T-helper 17 cell (primary cell): ENCODE measurements at places on chromosomes 4 and X. TPM values are rescaled to one million over a fixed set of nuclear protein-coding genes. Genes with fewer than 3 reads are reported as not detected.
A peak's percentile ranks its signal among the peaks of the same experiment; 100 is the strongest.

Gene MAGEC2
- total RNA-seq, result not detected

Gene FAM9C
- not detected for total RNA-seq

Gene PLP1
- total RNA-seq, result not detected

Gene OSTC
- total RNA-seq, result 36.6 TPM

Gene RTL9
- not detected for total RNA-seq

Gene GBA3
- total RNA-seq, result not detected

Gene GPR173
- total RNA-seq, result not detected

Gene GPR143
- not detected for total RNA-seq

Gene SFRP2
- total RNA-seq, result not detected

Gene TXK
- total RNA-seq, result 53.2 TPM

Gene NUDT10
- not detected for total RNA-seq

Gene LANCL3
- 3.9 TPM for total RNA-seq

Gene PTCHD1
- total RNA-seq, result not detected

Gene PNMA5
- 0.07 TPM for total RNA-seq

Gene SHOX
- not detected for total RNA-seq

Gene CDKL2
- 1.3 TPM for total RNA-seq

GRCh38 chr4:146260521-146260920, 46.2 kb downstream of the REELD1 start:
- H3K27me3 ChIP-seq, result no peaks in the 10 kb centered on the region
- no peak for DNase-seq
- H3K4me3 ChIP-seq, result no peak overlapping the region
- peaks cover 17% of the 10 kb centered on the region for H3K36me3 ChIP-seq
- peaks cover 2% of the 10 kb centered on the region for H3K4me1 ChIP-seq

GRCh38 chr4:139617702-139618490, 47.7 kb upstream of the MGST2 start:
- no peaks in the 10 kb centered on the region for H3K36me3 ChIP-seq
- peaks cover 3% of the 10 kb centered on the region for H3K4me1 ChIP-seq
- DNase-seq, result no peak
- no peak overlapping the region for H3K27ac ChIP-seq

GRCh38 chrX:153226344-153227185, 47.5 kb downstream of the MAGEA1 start:
- H3K4me1 ChIP-seq, result peaks cover 8% of the 10 kb centered on the region
- no peak for DNase-seq
- H3K4me3 ChIP-seq, result peak overlapping the region; percentile 9
- peaks cover 26% of the 10 kb centered on the region for H3K27me3 ChIP-seq

- peak overlapping the region; percentile 91 for H3K27ac ChIP-seq
- no peak for DNase-seq
- H3K36me3 ChIP-seq, result peaks cover 2% of the 10 kb centered on the region
- H3K4me3 ChIP-seq, result peak overlapping the region; percentile 69
- peaks cover 51% of the 10 kb centered on the region for H3K4me1 ChIP-seq
- no peaks in the 10 kb centered on the region for H3K27me3 ChIP-seq
Measured at GRCh38 chrX:49276671-49277534, 7.3 kb downstream of the PPP1R3F start.

- H3K4me3 ChIP-seq, result no peak overlapping the region
- H3K36me3 ChIP-seq, result no peaks in the 10 kb centered on the region
- no peaks in the 10 kb centered on the region for H3K4me1 ChIP-seq
- H3K27ac ChIP-seq, result no peak overlapping the region
Measured at GRCh38 chr4:28062562-28062961, 1201.9 kb downstream of the STIM2 start.

DNA sequence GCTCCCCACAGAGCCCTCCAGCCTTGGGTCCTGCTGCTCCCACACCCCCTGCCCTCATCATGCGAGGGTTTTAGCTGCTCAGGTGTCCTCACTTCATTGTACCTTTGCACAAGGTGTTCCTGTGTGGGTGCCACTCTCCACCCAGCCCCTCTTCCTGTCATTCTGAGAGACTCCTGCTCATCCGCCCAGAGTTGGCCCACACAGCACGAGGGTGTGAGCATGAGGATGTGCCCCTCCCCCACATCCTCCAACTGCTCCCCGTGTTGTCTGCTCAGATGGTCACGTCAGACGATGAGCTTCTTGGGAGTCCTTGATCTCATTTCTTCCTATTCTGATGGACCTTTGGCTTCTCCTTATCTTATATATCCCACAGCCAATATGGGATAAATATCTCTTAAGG, 53.2 kb downstream of the HTT-AS start:
- H3K36me3 ChIP-seq, result peaks cover 3% of the 10 kb centered on the region
- H3K27ac ChIP-seq, result no peak overlapping the region
- no peak overlapping the region for H3K4me3 ChIP-seq

GRCh38 chr4:41787931-41788330, 39.4 kb upstream of the PHOX2B start:
- peaks cover 40% of the 10 kb centered on the region for H3K27me3 ChIP-seq
- H3K27ac ChIP-seq, result no peak overlapping the region
- no peaks in the 10 kb centered on the region for H3K36me3 ChIP-seq
- DNase-seq, result no peak
- no peaks in the 10 kb centered on the region for H3K4me1 ChIP-seq

- no peaks in the 10 kb centered on the region for H3K4me1 ChIP-seq
- no peak overlapping the region for H3K4me3 ChIP-seq
- H3K27me3 ChIP-seq, result peaks cover 8% of the 10 kb centered on the region
- H3K27ac ChIP-seq, result no peak overlapping the region
Measured at GRCh38 chrX:22320236-22320873, 47.6 kb downstream of the CBLL2 start.

DNA sequence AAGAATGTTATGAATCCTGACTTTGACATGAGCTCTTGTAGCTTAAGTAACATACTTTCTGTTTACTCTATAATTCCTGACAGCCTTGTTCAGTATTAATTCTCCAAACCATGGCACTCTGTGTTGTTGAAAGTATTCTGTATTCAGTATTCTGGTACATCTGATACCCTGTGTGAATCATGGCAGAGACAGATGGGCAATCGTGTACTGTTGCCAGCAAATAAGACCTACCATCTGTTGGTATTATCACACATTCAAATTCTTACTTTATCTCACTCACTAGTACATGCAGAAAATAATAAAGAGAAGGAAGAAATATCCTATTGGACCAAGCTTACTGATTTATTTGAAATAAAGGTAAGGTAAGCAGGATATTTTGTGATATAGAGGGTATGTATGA, 7.9 kb downstream of the MBTPS2 start:
- H3K4me1 ChIP-seq, result no peaks in the 10 kb centered on the region
- no peaks in the 10 kb centered on the region for H3K27me3 ChIP-seq
- no peak overlapping the region for H3K27ac ChIP-seq
- H3K36me3 ChIP-seq, result no peaks in the 10 kb centered on the region

GRCh38 chr4:152936446-152937335, 568 bp downstream of the FHDC1 start:
- H3K36me3 ChIP-seq, result peaks cover 7% of the 10 kb centered on the region
- peaks cover 14% of the 10 kb centered on the region for H3K4me1 ChIP-seq
- H3K27ac ChIP-seq, result no peak overlapping the region

DNA sequence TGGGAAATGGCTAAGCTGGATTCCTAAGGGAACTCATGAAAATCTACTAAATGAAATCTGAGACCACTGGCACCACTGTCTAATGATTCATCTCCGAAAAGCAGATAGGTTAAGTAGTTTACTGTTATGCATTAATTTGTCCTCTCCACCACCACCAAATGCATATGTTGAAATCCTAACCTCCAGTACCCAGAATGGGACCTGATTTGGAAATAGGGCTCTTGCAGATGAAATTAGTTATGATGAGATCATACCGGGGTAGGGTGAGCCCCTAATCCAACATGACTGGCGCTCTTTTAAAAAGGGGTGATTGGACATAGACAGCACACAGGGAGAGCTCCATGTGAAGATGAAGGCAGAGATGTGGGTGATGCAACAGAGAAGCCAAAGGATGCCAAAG, 124.9 kb upstream of the GUCY1A1 start:
- H3K4me1 ChIP-seq, result no peaks in the 10 kb centered on the region
- no peaks in the 10 kb centered on the region for H3K36me3 ChIP-seq
- no peak for DNase-seq
- H3K27ac ChIP-seq, result no peak overlapping the region
- H3K27me3 ChIP-seq, result no peaks in the 10 kb centered on the region
- H3K4me3 ChIP-seq, result no peak overlapping the region

- no peaks in the 10 kb centered on the region for H3K4me1 ChIP-seq
- H3K27me3 ChIP-seq, result no peaks in the 10 kb centered on the region
- no peaks in the 10 kb centered on the region for H3K36me3 ChIP-seq
- no peak overlapping the region for H3K27ac ChIP-seq
- H3K4me3 ChIP-seq, result no peak overlapping the region
Measured at GRCh38 chrX:133364196-133364595, 51.1 kb downstream of the GPC4 start.

DNA sequence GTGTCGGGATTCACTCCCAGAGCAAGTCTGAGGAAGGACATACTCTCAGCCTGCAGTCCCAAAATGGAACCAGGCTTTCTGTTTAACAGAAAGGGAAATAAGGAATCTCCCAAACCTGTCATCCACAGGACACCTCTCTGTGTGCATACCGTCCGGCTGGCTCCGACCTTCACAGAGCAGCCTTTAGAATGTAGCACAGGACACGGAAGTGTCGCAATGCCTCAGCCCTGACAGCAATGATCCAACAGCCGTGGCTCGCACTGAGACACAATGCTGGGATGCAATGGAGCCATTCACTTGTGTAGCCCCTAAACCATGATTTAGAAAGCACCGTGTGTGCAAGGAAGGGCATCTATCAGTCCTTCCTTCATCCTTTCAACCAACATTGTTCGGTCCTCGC, 15.5 kb upstream of the HELT start:
- peaks cover 7% of the 10 kb centered on the region for H3K4me1 ChIP-seq
- H3K27ac ChIP-seq, result no peak overlapping the region
- H3K27me3 ChIP-seq, result peaks cover 63% of the 10 kb centered on the region
- H3K36me3 ChIP-seq, result peaks cover 3% of the 10 kb centered on the region
- no peak overlapping the region for H3K4me3 ChIP-seq

GRCh38 chr4:83308672-83309071, 24.1 kb upstream of the COQ2 start:
- no peak overlapping the region for H3K4me3 ChIP-seq
- H3K36me3 ChIP-seq, result peaks cover 13% of the 10 kb centered on the region
- peaks cover 3% of the 10 kb centered on the region for H3K4me1 ChIP-seq
- no peaks in the 10 kb centered on the region for H3K27me3 ChIP-seq
- no peak overlapping the region for H3K27ac ChIP-seq

GRCh38 chr4:141416219-141416618, 195.5 kb downstream of the ZNF330 start:
- H3K4me3 ChIP-seq, result no peak overlapping the region
- H3K27ac ChIP-seq, result no peak overlapping the region
- H3K27me3 ChIP-seq, result no peaks in the 10 kb centered on the region
- no peaks in the 10 kb centered on the region for H3K36me3 ChIP-seq
- DNase-seq, result no peak
- no peaks in the 10 kb centered on the region for H3K4me1 ChIP-seq

DNA sequence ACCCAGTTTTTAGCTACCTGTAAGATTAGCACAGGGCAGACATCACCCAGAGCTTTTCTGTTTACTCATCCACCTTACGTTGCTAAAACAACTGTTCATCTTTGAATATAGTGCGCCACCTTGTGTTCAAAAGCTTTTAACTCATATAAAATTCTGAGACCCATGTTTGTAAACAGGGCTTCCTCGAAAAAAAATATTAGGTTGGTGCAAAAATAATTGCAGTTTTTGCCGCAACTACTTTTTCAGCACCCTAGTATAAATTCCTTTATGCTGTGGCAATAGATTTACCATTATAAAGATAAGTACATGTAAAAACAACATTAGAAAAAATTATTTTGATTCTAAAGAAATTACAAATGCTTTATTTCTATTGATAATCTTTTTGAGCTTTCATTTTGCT, 147.9 kb downstream of the LRBA start:
- DNase-seq, result no peak
- no peaks in the 10 kb centered on the region for H3K36me3 ChIP-seq
- H3K4me1 ChIP-seq, result no peaks in the 10 kb centered on the region
- H3K27ac ChIP-seq, result no peak overlapping the region

DNA sequence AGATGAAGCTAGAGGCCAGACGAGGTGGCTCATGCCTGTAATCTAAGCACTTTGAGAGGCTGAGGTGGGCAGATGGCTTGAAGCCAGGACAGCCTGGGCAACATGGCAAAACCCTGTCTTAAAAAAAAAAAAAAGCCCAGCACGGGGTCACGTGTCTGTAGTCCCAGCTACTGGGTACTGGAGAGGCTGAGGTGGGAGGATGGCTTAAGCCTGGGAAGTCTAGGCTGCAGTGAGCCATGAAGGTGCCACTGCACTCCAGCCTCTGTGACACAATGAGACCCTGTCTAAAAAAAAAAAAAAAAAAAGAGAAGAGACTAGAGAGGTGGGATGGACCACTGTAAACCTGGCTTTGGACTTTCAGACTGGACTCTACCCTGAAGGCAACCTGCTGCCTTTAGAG, 10.7 kb upstream of the LRBA start:
- H3K4me1 ChIP-seq, result peaks cover 5% of the 10 kb centered on the region
- no peak overlapping the region for H3K4me3 ChIP-seq
- peaks cover 1% of the 10 kb centered on the region for H3K36me3 ChIP-seq

- H3K27ac ChIP-seq, result no peak overlapping the region
- no peaks in the 10 kb centered on the region for H3K4me1 ChIP-seq
- DNase-seq, result no peak
- H3K4me3 ChIP-seq, result no peak overlapping the region
- peaks cover 5% of the 10 kb centered on the region for H3K36me3 ChIP-seq
Measured at GRCh38 chr4:42417550-42417949, 20.3 kb downstream of the SHISA3 start.

DNA sequence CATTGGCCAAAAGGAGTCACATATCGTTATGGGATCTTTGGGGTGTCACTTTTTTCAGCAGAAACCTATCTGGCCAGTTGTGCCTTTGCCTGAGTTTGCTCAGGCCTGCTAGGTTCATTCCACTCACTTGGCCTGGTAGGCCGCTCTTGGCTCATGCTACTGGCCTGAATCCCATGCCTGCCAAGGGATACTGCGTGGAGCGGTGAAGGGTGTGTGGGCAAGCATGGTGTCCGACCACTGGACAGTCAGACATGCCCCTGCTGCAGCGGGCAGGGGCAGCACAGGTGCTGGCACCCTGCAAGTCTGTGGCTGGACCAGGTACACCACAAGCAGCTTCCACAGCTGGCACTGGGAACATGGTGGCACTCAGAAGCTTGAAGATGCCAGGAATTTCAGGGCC, 11.3 kb upstream of the PPM1K start:
- H3K27me3 ChIP-seq, result peaks cover 4% of the 10 kb centered on the region
- peaks cover 2% of the 10 kb centered on the region for H3K36me3 ChIP-seq
- no peak overlapping the region for H3K4me3 ChIP-seq

GRCh38 chrX:38189431-38190250, 31.0 kb downstream of the SRPX start:
- H3K4me1 ChIP-seq, result no peaks in the 10 kb centered on the region
- no peak overlapping the region for H3K4me3 ChIP-seq
- DNase-seq, result no peak
- H3K36me3 ChIP-seq, result no peaks in the 10 kb centered on the region

- H3K4me1 ChIP-seq, result no peaks in the 10 kb centered on the region
- no peak overlapping the region for H3K27ac ChIP-seq
- no peaks in the 10 kb centered on the region for H3K27me3 ChIP-seq
- no peaks in the 10 kb centered on the region for H3K36me3 ChIP-seq
Measured at GRCh38 chrX:133207751-133208150, 10.4 kb downstream of the TFDP3 start.

GRCh38 chr4:187577941-187578480, 417.6 kb upstream of the ZFP42 start:
- no peaks in the 10 kb centered on the region for H3K36me3 ChIP-seq
- H3K27me3 ChIP-seq, result no peaks in the 10 kb centered on the region
- no peaks in the 10 kb centered on the region for H3K4me1 ChIP-seq
